C1 segment of cervical spinal cord (tissue), 14 donors: ENCODE measurements at places on chromosomes 12 and 14.

DNA sequence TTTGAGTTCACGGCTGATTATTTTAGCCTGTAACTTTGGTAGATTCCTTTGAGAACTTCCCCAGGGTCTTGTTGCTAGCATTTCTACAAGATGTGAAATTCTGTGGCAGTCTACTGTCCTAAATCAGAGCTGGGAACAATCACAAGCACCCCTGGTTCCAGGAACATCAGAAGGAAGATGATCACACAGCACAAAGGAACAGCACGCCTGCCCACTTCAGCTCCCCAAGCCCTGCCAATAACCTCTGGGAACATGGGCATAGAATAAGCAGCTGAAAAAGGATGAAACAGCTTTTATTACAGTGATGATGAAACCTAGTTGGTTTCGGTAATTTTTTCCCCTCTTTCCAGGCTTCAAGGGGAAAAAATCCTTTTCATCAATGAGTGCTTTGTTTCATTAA is 12.3 kb downstream of the GPR19 start:
- peak; percentile 66 for DNase-seq

DNA sequence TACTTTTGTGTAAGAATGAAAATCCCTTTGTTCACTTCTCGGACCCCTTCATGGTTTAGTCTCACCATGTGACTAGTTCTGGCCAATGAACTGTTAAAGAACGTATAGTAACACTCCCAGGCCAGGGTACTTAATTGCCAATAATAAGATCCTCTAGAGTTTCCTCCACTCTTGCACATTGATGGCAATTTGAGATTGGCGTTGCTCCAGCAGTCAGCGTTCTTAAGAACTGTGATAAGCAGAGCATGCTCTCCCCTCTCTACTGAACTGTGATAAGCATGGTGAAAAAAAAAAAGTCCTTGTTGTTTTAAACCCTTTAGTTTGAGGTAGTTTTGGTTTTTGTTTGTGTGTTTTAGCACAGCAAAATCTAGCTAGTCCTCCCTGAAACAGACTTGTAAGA is 854.5 kb downstream of the SLC6A15 start:
- no peak for DNase-seq

- no peak for DNase-seq
Measured at GRCh38 chr14:96649327-96649601, 147.1 kb downstream of the PAPOLA start.

- no peak for DNase-seq
Measured at GRCh38 chr12:102300824-102301461, 103.3 kb upstream of the PMCH start.

GRCh38 chr12:78759367-78759766 is 105.2 kb upstream of the SYT1 start:
- no peak for DNase-seq

- no peak for DNase-seq
Measured at GRCh38 chr12:102833687-102834441, 83.2 kb downstream of the PAH start.

DNA sequence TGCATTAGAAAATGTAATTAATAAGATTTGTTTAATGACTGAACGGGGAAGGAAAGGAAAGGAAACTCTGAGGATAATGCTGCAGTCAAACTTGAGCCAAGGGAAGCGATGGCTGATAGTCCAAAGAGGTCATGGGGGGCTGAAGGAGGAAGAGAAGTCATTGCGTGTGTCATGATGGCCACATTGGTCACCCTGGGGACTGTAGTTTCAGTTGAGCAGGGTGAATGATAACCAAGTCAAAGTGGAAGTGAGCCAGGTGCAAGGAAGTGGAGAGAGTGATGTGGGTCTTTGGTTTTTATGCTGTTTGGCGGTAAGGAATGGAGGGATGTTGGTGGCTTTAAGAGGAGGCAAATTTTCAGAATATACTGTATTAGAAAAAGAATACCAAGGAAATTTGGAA is 21.6 kb downstream of the C12orf75 start:
- DNase-seq, result no peak

DNA sequence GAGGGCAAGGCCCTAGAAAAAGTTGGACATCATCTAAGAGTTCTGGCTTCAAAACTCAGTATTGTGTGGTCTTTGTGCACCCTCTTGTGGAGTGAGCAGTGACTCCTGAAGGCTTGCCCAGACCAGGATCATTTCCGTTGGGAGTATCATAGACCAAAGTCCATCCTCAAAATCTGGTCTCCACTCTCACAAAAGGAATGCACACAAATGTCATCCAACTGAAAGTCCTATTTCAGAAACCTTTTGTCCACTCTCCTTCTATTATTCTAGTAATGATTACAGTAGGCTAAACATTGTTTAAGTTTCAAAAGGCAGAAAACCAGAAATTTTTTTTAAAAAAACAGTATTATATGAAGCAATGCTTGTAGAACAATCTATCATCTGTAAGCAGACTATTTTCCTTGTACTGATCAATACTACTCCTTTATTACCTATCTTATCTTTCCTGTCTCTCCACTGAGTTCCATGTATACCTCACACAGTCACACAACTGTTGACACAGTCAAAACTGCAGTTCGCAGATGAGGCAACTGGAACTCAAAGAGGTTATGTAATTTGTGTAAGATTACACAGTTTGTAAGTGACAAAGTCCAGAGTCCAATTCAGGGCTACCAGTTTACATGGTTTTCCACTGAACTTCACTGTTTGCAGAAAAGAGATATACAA is 41.4 kb downstream of the COX16 start:
- DNase-seq, result no peak

GRCh38 chr12:264269-264668 is 1.6 kb upstream of the SLC6A13 start:
- DNase-seq, result no peak

GRCh38 chr12:88658009-88658408 is 77.7 kb upstream of the KITLG start:
- no peak for DNase-seq

GRCh38 chr14:105013150-105013785 is 7.6 kb downstream of the CDCA4 start:
- DNase-seq, result peak; percentile 4

DNA sequence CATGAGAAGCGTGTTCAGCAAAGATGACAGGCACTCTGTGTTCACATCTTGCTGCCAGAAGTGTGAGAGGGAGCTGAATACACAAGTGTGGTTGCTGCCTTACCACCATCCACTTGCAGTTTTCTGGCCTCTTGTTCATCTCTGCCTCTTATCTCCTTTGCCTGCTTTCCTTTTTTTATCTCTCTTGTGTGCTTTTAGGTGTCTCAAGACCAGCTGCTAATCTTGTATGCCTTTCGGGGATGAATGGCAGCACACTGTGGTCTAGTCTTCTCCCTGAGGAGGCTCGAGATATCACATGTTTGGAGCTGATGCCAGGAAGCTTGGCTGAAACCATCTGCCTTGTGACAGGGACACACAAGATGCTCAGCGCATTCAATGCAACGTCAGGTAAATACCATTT is 17.2 kb downstream of the FAM234B start:
- DNase-seq, result no peak

GRCh38 chr12:110533607-110534006 is 31.5 kb downstream of the RAD9B start:
- DNase-seq, result no peak

DNA sequence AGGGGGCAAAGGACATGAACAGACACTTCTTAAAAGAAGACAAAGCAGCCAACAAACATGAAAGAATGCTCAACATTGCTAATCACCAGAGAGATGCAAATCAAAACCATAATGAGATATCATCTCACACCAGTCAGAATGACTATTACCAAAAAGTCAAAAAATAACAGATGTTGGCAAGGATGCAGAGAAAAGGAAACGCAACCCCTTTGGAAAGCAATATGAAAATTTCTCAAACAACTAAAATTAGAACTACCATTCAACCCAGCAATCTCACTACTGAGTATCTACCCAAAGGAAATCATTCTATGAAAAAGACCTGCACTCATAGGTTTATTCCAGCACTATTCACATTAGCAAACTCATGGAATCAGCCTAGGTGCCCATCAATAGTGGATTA is 25.6 kb downstream of the MDM1 start:
- DNase-seq, result no peak

DNA sequence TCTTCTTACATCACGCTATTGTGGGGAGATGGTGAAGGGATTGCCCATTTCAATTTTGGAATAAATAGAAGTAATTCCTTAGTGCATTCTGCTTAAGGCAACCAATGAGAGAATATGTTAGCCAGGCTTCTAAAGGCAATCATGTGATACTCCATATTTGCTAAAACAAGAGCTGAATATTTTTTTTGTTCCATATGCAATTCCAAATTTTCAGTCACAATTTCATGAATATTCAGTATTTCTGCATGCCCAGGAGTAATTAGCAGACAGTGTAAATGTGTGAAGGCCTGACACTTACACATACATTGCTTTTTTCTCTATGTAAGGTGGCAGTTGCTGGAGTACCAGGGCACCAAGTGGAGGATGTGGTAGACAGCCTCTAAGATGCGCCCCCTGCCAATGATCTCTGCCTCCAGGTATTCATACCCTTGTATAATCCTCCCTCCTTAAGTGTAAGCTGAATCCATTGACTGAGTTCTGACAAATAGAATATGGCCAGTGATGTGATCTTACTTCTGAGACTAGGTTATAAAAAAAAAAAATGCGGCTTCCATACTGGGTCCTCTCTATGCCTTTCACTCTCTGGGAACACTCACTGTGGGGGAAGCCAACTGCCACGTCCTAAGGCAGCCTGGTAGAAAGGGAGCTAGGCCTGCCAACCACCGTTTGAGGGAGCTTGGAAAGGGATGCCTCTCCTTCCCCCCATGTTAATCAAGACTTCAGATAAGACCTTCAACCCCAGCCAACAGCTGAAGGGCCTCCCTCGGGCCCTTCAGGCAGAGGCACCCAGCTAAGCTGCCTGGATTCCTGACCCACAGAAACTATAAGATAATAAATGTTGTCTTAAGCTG is 62.7 kb upstream of the PTGR2 start:
- DNase-seq, result no peak

DNA sequence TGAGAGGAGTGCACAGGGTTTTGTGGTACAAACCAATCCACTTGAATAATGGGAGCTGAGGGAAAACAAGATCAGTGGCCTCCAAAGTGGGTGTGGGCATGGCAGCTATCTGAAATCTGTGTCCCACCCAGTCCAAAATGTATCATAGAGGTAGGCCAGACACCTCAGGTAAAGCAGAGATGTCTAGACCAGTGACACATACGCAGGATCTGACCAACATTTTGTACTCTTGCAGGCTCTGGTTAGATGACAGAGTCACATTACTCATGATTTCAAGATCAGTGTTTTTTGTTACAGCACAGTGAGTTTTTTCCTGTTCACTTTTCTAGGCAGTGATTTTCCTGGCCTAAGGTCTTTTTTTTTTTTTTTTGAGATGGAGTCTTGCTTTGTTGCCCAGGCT is 211.8 kb downstream of the PCNX1 start:
- no peak for DNase-seq

DNA sequence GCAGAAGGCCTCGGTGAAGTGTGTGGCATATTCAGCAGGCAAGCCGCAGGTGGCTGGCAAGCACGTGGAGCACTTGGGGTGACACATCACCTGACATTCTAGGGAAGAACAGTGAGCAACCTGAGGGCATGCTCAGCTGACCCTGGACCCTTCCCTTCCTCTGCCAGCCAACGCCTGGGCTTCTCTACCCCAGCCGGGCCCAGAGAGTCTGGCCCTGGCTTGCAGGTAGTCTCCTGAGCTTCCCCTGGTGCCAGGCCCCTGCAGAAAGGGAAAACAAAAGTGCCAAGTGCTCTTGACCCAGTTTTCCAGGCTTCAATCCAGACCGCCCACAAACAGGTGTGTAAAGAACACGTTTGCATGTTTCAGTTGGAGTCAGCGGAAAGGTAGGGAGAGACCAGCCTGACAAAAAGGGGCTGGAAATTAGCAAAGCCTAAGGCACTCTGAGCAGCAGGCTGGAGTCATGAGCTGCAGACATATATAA is 45.7 kb downstream of the PRKAB1 start:
- no peak for DNase-seq

GRCh38 chr14:78445275-78445674 is 275.1 kb downstream of the NRXN3 start:
- no peak for DNase-seq

GRCh38 chr12:42129595-42130204 is 15.0 kb downstream of the GXYLT1 start:
- peak; percentile 40 for DNase-seq

- no peak for DNase-seq
Measured at GRCh38 chr12:112792743-112793142, 1.2 kb downstream of the RPH3A start.

GRCh38 chr14:92122351-92122677 is 545 bp downstream of the CPSF2 start:
- DNase-seq, result no peak

DNA sequence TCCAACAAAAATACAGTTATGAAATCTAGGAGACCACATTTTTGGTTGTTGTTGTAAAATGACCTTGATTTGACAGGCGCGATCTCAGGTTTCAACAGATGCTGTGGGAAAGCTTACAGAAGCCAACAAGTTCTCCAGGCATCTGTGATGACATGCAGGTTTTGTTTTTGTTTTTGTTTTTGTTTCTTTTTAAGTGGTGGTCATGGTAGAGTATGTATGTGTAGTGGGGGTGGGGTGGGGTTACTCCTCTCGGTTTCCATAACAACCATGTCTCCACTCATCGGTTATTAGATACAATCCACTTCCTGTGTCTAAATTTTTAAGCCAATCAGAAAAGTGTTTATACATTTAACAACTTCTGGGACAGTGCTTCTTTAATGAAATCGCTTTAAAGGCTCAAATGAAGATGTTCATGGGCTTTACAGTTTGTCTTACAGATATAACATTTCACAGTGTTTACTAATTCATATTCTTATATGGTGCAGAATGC is 199.9 kb upstream of the FOXN3 start:
- DNase-seq, result no peak

GRCh38 chr12:53601296-53601847 is 24.8 kb downstream of the ATF7 start:
- DNase-seq, result no peak

- no peak for DNase-seq
Measured at GRCh38 chr14:104983231-104983721, 2.3 kb upstream of the CLBA1 start.

DNA sequence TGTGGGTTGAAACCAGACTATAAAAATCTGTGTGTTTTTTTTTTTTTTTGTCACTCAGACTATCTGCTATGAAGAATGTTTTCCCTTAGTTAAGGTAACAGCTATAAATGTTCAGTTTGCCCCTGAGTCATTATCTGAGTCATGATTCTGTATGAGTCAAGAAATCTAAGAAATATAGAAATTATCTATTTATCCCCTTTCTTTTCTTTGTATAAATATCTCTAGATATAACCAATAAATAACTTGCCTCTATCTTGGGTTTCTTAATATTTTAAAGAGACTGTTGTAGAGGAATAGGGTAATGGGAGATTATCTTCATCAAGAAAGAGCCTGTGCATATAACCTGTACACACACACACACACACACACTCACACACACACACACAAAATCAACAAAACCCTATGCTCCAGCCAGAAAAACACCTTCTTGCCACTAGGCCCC is 161.7 kb upstream of the EEA1 start:
- no peak for DNase-seq
